ENCODE measurements at places on chromosomes 3 and 15.

GRCh38 chr3:136428167-136428566 lies 178.0 kb downstream of the PCCB start:
- DNase-seq: no peak

- no peak for DNase-seq
Observed at GRCh38 chr3:32958509-32958908, 7.1 kb downstream of the CCR4 start.

DNA sequence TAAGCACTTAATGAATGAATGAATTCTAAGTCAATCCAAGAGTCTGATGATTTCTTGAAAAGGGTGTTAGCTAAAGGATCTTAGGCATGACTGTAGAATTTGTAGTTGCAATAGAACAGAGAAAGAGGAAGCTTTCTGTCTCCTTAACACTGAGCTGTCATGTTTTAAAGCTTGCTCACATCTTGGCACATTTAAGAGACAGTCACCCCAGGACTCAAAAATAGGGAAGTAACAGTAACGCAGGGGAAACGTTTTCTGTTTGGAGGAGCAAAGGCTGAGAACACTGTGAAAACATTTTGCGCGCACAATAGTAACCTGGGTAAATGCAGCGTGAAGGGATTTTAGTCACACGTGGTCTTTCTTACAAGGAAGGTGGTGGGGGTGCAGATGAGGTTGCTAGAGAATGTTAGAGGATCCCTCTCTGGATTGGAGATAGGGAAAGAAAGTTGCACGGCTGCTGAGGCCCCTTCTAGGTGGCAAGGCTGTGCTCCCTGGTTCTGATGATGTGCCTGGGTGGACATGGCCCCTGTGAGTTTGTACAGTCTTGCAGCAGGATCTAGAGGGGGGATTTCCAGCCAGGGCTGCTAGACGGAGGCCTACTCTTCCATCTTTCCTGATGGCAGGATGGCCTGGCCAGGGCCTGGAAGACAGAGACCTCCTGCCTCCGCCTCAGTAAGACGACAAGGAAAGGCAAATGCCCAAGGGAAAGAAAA lies 12.0 kb downstream of the STARD5 start:
- DNase-seq: no peak

DNA sequence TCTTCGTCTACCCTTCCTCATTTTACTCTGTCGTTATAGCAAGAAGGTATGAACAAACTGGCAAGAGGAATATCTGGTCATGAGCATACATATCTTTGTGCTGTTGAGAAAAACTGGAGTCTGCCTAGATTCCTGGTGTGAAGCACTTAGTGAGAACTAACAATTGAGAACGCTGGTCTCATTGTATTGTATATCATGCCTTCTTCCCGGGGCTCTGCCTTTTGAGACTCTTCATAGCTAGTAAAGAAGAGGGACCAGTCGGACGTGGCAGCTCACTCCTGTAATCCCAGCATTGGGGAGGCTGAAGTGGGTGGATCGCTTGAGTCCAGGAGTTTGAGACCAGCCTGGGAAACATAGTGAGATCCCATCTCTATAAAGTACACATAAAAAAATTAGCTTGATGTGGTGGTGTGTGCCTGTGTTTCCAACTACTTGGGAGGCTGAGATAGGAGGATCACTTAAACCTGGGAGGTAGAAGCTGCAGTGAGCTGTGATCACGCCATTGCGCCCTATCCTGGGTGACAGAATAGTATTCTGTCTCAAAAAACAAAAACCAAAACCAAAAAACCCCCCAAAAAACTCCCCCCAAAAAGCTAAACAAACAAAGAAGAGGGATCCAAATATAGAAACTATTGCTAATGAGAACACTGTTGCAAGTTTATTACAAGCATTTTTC lies 11.8 kb downstream of the CMC1 start:
- DNase-seq: no peak

- DNase-seq: no peak
Observed at GRCh38 chr15:89932880-89933279, 20.1 kb upstream of the ARPIN start.

DNA sequence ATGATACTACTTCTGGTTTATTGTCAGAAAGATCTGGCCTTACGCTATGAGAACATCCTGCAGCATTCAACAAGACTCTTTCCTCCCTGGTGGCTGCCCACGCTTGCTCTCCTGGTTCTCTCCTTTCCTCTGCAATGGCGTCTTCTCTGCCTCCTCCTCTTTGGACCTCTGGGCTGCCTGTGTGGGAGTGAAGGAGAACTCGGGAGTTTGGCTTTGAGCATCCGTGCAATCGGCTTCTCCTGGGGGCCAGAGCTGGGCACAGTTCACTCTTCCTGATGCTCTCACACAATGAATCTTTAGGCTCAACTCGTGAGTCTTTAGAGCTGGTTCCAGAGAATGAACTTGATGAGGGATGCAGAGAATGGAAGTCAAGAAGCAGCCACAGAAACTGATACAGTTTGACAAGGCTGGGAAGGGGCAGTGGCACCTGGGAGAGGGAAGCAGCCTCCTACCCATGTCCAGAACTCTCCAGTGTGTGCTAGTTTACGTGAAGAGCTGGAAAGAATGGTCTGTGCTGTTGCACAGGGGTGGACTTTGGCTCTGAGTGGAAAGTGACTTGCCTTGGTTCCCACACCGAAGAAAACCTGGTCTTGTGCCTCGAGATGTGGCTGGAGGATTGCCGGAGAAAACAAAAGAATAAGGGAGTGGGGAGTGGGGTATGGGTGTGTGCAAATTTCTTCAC lies 37.9 kb downstream of the RPLP1 start:
- no peak for DNase-seq

GRCh38 chr3:32950516-32950915 lies 928 bp upstream of the CCR4 start:
- no peak for DNase-seq

DNA sequence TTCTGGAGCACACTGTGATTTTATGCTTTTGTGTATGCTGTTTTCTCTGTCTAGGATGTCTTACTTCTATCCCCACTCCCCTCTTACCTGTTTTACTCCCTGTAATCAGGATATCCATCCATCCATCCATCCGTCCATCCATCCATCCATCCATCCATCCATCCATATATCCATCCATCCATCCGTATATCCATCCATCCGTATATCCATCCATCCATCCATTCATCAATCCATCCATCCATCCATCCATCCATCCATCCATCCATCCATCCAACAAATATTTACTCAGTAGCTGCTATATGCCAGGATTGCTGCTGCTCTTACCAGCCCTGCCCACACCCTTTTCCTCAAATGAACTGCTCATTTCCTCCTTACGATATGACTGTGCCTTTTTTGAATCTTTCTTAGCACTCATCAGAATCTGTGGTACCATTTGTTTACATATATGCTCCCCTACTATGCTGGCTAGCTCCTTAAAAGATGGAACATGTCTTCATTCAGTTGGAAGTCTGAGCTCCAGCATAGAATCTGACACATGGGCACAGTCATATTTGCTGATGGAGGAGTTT lies 35.2 kb downstream of the USP13 start:
- DNase-seq: no peak

DNA sequence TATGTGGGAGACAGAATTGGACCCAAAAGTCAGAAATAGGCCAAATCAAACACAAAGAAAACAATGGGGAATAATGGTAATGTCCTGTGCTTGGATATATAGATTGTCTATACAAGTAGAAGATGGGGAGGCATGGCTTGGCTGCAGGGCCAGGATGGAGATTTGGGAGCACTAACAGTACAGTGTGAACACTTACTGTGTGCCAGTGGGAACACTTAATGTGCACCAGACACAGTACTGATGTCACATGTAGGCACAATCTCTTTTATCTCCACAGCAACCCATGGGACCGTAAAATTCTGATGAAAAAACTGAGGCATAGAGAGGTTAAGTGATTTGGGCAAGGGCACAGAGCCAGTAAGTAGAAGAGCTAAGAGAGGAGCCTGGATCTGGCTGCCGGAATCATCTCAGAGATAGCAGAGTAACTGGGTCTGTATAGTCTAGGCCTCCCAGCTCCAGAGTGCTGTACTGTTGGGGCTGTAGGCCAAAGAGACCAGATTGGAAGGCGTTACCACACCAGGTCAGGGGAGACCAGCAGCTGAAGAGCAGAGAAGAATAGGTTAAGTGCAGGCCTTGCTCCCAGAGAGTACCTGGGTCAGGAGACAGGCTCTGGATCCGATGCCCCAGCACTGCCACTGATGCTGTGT lies 63.3 kb downstream of the RLBP1 start:
- DNase-seq: no peak

GRCh38 chr15:68205954-68206539 lies 915 bp upstream of the CALML4 start:
- DNase-seq: no peak

DNA sequence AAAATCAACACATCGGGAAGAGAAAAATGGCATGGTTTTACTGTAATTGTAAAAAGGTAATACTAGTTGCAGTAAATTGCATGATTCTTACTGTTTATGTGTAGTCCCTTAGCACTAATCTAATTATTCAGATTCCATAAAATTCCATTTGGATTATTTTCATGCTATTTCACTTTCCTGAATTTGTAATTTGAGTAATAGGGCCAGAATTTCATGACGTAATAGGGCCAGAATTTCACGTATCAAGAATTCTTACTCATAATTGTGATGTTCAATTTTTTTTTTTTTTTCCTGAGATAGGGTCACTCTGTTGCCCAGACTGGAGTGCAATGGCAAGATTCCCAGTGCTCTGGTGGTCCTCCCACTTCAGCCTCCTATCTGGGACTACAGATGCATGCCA lies 2.9 kb upstream of the U2SURP start:
- no peak for DNase-seq

DNA sequence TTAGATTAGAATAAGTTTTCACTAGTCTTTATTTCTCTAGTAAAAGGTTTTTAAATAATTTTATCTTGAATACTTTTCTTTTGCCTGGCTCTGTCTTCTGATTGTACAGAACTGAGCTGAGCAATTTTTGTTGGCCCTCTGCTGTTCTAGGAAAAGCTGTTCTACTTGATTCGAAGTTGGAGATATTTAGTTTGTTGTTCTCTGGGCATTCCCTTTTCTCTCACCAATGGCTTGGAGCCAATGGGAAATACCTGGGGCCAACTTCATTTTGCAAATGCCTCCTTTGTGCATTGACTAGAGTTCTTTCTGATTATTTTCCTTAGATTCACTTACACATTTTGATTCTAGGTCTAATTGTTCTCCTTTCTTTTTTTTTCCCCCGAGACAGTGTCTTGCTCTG lies 16.5 kb downstream of the ABHD5 start:
- no peak for DNase-seq

- DNase-seq: no peak
Observed at GRCh38 chr3:102400142-102400541, 34.7 kb upstream of the ZPLD1 start.

All from ovary (tissue), 10 donors.